ENCODE measurements at places on chromosomes 2 and 18. TPM values are rescaled to one million over a fixed set of nuclear protein-coding genes. Genes with fewer than 3 reads are reported as not detected.

GRCh38 chr2:212227755-212228154, 310.8 kb downstream of the ERBB4 start:
- no peak for DNase-seq

CHN1 gene
- polyA plus RNA-seq = not detected

- no peak for DNase-seq
Measured at GRCh38 chr2:147352264-147353071, 492.4 kb upstream of the ACVR2A start.

GRCh38 chr18:49766646-49767045, 46.7 kb downstream of the ACAA2 start:
- no peak for DNase-seq

FZD7 gene
- 0.28 TPM for polyA plus RNA-seq

NT5C1B gene
- not detected for polyA plus RNA-seq

GRCh38 chr2:43715300-43716098, 39.3 kb upstream of the C1GALT1C1L start:
- no peak for DNase-seq

DNAJC5G gene
- not detected for polyA plus RNA-seq

DNA sequence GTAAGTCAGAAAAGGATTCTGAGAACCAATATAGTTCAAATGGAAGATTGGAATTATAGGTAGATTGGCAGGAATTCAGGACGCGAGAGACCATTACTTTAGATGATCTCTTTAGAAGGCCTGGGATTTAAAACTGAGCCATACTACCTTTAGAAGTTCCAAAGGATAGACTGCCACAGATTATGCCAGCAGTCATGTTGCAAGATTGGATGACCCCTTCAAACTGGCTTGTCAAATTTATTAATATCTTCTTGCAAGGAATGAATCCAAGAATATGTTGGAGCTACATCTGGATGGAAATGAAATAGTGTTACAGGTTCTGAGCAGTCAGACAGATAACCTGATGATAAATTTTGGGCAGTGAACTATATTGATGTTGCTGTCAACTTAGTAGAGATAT, 22.0 kb downstream of the BABAM2 start:
- DNase-seq = no peak

- peak; percentile 45 for DNase-seq
Measured at GRCh38 chr18:79507546-79508480, 112.1 kb downstream of the NFATC1 start.

FHL2 gene
- polyA plus RNA-seq = 0.03 TPM

ACTR1B gene
- 9.9 TPM for polyA plus RNA-seq

DNA sequence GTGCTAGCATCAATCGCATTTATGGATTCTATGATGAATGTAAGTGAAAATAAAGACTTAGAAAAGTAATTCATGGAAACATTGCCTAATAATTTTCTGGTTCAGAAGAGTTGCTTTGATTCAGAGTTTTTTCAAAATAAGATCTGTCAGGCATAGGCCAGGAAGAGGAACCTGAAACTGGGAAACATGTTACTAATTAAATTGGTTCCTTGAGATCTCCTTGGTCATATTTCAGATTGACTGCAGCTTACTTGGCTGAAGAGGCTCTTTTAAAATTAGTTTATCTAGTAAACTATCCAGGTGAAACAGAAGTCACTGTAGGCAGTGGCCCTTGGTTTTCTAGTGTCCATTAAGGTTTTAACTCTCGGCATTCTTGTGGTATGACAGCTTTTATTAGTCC, 27.4 kb downstream of the PPP1CB start:
- DNase-seq = no peak

DNA sequence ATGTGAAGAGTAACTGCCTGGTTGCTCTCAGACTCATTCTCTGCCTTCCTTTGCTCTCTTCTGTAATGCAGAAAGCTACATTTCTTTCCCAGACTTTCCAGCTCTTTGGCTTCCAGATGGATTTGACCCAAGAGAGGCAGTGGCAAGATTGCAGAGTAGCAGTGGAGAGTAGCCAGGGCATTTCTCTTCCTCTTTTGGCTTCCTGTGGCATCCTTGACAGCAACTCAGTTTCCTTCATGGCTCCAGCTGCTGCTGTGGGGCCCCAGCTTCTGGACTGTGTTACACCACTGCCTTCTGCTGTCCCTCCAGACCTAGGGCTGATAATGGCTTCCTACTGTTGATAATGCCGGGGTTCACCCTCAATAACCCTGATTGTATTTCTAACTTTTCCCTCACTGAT, 469.4 kb upstream of the SPRED2 start:
- DNase-seq = no peak

DNA sequence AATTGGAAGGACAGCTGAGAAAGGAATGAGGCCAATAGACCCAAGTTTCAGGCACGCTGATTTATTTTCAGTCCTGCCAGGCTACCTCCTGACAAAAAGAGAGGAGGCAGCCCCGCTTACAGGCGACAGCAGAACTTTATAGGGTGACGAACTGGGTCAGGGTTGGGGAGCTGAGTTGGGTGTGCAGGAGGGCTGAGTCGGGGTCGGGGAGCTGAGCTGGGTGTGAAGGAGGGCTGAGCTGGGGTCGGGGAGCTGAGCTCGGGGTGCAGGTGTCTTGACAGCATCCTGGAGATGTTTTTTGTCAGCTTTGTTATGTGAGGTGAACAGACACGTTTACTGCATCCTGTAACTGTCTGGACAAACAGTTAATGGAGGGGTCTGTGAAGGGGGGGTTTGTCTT, 342.2 kb downstream of the ADCYAP1 start:
- DNase-seq = no peak

UPP2 gene
- not detected for polyA plus RNA-seq

ATIC gene
- 21.6 TPM for polyA plus RNA-seq

ALKAL2 gene
- polyA plus RNA-seq = not detected

DNA sequence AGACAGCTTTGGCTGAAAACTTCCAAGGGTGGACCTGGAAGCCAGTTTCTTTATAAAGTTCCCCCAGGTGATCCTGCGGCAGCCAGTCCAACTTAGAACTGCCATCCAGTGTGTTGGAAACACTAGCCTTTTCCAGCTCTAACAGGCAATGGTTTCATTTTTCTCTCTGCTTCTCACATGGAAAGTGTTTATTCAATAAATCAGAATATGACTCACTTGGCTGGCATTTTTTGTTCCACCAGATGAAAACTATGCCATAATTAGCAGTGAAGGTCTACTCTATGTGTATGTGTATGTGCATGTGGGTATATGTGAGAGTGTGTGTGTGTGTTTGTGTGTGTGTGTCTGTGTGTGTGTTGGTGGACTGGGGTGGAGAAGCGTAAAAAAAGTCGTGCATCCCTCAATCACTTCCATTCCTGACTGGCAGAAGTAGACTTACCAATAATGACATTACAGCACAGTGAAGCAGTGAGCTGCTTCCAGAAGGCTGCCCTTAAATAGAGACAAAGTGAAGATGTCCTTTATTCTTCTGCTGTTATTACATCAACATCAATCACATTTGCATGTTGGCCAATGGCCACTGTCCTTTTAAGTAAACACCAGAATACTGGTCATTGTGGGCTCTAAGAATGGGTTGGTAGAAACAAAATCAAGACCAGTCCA, 90.9 kb upstream of the SETBP1 start:
- DNase-seq = no peak

- DNase-seq = no peak
Measured at GRCh38 chr2:88827821-88828220, 136.3 kb downstream of the RPIA start.

SIX3 gene
- polyA plus RNA-seq = not detected

CDCA7 gene
- 0.54 TPM for polyA plus RNA-seq

DNA sequence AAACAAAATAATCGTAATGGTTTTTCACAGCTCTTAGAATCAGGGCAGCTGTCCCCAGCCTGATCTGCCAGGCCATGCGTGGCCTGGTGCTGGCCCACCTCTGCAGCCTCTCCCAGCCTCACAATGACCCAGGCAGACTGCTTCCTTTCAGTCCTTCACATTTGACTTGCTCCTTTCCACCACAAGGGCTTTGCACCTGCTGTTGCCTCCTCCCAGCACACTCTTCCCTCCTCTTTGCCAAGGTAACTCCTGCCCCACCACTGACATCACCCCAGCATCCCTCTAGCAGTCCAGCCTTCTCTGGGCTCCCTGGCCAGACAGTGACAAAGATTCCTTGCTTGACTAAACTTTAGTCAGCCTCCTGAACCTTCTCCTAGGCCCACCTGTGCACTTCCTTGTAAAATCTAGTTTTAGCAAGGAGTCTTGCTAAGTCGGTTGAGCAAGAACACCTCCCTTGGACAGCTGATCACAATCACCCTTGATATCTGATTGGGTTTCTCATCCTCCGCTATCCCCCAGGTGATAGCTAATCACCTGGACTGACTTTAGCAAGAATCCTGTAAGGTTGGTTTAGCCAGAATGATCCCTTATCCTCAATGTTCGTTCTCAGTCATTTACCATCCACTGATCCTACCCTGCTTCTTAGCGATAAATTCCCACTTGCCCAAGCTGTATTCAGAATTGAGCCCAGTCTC, 16.2 kb upstream of the RAB11FIP5 start:
- DNase-seq = no peak

SLC9A2 gene
- polyA plus RNA-seq = not detected

- DNase-seq = no peak
Measured at GRCh38 chr18:61993831-61994230, 101.0 kb upstream of the RNF152 start.

DNA sequence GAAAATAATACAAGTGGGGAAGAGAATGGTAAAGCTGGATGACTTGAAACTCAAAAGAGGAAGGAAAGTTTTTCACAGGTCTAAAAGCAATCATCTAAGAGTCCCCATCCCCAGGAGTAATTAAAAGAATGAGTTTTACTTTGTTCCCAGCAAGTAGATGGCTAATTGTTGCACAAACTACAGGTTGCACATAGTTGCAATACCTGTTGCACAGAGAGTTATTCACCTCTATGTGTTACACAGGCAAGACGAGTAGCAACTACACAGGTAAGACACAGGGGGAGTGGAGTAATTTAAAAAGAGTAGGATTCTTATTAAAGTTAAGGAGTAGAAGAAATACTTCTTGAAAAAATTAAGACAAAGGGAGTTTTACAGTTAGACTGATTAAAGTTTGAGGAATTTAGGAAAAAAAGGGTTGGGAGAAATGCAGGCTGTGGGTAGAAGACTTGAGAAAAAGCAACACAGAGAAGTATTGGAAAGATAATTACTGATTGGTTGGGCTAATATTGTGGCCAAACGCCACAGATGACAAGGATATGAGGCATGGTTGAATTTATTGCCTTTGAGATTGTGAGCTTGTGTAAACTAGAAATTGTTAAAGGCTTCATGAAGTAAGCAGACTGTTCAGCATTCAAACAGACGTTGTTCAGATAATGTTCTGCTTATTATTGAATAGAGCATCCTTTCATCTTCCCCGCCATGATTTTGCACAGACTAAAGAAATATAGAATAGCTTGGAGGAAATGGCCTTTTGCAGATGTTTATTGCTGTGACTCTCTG, 699.3 kb downstream of the NR4A2 start:
- no peak for DNase-seq

DNA sequence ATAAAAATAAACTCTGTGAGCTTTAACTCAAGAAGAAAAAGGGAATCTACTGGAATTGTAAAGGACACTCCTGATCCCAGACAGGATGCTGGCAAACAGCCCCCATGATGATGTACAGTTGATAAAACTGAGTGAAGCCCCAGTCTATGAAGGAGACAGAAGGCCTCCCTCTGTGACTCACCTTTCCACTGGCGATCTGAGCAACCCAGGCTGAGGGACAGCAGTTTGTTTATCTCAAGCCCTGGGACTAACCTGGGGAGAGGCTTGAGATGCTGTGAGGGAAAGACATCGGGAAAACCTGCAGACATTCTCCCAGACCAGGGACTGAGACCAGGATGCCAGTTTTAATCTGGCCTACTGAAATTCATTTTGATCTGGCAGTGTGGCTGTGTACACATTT, 104.5 kb upstream of the CDH2 start:
- no peak for DNase-seq

DNA sequence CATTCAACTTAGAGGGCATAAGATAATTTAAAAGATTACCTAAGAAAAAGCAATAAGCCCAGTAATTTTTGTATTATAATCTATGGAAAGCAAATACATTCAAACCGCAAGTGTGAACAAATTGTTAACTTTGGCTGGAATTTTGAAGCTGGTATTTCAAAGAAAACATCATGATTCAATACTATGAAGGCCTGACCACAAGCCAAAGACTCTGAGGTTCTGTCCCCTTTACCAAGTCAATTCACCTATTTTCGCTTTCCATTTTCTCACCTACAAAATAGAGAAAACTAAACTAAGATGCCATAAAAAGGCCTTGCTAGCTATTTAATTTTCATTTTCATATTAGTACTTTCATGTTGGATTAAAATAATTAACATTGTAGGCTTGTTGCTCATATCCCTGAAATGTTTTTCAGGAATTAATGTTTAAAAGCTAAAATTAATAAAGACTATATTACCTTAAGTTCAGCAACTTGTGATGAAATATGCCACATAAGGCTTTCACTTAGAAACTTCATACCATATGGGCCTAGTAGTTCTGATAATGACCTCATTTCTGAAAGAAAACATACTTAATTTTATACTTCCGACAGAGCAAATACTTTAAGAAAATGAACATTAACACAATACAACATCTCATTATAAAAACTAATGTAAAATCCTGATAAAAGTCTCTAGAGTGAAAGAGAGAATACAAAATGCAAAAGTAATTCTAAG, 85.7 kb upstream of the FRZB start:
- no peak for DNase-seq

- DNase-seq = no peak
Measured at GRCh38 chr18:3262234-3263131, 550 bp downstream of the MYL12B start.

GRCh38 chr2:39188960-39189494, 54.7 kb downstream of the CDKL4 start:
- DNase-seq = no peak

GRCh38 chr2:33099989-33100388, 153.2 kb downstream of the LTBP1 start:
- DNase-seq = no peak

ACOXL gene
- not detected for polyA plus RNA-seq

C18orf32 gene
- polyA plus RNA-seq = 134 TPM

DNA sequence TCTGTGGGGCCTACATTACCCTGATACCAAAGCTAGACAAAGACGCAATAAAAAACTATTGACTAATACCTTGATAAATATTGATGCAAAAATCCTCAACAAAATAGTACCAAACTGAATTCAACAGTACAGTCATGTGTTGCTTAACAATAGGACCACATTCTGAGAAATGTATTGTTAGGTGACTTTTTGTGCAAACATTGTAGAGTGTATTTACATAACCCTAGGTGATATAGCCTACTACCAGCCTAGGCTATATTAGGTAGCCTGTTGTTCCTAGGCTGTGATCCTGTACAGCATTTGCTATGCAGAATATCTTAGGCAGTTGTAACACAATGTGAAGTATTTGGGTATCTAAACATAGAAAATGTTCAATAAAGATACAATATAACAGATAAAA, 36.7 kb downstream of the CCDC138 start:
- no peak for DNase-seq
